ENCODE measurements at places on chromosomes 11 and 22.

DNA sequence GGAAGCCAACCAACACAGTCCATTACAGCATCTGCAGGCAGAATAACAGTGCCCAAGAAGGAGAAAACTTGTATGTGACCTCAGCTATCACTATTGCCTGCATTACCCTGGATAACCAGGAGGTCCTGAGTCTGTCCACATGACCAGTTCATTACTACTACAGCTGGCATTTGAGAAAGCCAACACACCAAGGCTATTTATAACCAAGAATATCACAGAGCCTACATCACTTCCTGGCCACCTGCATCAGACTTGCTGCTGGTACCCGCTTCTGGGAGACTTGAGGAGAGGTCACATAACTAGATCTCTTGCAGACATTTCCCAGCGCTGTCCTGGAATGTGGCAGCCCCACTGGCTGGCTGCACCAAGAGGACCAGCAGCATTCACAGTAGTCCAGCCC, 11.1 kb upstream of the OR56B4 start:
- no peak for DNase-seq

DNA sequence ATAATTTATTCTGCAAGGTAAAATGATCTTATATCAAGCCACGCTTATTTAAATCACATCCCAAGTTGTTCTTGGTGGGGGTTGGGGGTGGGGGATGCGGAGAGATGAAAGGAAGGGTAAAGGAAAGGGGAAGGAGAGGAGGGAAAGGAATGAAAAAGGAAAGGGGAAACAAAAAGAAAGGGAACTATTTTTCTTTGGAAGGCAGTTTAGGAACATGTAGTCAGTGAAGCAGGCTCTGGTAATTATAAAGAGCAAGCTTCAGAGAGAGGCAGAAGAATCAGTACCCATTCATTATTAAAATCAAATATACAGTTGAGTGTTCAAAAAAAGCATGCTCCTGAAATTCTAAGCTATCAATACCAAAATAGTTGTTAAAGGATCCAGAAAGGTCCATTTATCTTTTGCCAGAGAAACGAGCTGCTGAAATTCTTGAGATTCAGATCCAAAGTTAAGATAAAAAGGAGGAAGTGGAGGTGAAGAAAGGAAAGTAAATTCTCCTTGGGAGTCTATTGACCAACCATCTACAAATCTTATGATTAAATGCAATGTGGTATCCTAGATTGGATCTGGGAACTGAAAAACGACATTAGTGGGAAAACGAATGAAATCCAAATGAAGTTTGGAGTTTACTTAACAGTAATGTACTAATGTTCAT, 107.4 kb downstream of the SGSM3 start:
- DNase-seq, result no peak

GRCh38 chr22:25827415-25827814, 85.4 kb downstream of the MYO18B start:
- DNase-seq, result no peak

DNA sequence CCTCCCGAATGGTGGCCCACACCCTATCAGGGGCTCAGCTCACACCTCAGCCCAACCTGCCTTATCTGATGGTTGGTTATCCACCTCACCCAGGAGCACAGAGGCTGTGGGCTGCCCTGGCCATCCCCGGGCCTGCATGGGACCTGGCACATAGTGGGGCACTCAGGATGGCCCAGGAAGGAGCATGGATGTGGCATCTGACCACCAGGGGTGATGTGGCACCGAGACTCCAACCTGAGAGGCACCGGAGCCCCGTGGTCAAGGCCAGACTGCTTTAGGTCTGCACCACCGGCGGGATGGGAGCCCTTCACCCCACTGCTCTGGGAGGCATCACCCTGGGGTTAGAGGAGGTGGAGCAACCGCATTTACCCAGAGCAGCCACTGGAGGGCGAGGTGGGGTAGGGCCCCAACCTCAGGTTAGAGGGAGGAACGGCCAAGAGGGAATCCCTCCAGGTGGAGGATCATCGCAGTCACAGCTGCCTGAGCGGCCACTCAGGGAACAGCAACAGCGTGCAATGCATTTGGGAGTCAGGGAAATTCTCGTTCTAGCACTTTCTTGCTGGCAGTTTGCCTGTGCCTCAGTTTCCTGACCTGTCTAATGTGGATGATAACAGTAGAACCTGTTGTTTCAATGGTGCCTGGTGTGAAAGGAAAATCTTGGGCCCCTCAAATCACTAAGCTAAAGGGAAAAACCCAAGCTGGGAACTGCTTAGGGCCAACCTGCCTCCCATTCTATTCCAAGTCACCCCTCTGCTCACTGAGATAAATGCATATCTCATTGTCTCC, 52.9 kb upstream of the CARS1 start:
- peak; percentile 75 for DNase-seq

DNA sequence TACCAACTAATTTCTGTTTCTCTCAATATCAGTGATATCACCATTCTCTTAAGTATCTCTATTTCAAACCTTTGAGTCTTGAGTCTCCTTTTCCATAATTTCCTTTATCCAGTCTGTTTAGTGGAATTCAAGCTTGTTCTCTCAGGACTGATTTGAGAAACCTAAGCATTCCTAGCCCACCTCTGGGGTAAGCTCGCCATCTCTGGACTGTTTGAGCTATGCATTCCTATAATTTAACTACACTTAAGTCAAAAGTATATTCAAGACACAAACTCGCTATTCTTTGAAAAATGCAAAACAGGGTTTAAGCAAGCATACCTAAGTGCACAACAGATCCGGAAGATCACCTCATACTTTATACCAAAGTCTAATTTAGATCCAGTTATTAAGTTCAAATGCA, 2.1 kb upstream of the DLAT start:
- no peak for DNase-seq
